ENCODE measurements at places on chromosomes 1 and 21.

DNA sequence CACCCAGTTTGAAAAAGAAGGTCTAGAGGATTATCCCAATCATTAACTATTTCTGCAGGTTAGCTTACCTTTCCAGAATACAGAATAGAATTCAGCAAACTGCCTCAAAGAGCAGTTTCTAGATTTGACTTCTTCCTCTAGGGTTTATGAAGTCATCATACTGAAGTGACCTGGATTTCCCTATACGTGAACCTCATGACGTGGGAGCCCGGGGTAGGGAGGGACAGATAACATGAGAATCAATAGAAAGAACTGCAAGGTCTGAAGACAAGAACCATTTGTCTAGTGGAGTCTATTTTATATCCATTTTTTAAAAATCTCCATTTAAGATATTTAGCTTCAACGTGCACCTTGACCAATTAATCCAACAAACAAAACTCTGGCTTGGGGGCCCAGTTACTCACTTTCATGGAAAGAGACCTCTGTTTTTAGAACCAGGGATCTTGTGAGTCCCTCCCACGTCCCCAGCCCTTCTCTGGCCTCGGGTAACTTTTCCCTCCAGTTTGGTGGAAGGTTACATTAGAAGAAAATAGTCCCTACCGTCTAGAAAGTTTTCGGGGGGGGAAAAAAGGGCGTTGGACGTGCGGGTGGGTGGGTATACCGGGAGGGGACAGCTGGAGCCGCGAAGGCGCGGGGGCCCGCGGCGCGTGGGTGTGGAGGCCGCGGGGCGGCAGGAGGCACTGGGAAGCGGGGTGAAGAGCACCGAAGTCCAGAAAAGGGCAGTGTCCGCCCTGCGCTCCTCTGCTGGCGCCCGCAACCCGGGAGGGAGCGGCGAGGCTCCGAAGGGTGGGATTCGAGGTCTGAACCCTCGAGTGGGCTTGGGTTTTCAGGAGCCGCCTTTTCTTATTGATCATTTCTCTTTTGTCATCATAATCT lies 13.8 kb upstream of the POGZ start:
- DNase-seq: no peak

DNA sequence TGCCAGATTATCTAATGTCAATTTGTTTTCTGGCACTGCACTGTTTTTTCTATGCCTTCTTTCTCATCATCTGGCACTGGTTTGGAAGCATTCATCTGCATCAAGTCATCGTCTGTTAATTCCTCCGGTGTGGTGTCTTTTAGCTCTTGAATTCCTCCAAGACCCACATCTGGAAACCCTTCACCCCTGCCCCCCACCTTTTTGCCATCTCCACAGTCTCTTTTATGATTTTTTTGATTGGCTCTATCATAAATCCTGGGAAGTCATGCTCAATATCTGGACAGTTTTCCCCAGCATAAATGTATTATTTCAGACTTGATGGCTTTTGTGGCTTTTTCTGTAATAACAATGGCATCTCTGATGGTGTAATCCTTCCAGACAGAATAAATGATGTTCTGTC lies 10.4 kb upstream of the KCNK1 start:
- no peak for DNase-seq

GRCh38 chr1:18633422-18634155 lies 2.9 kb downstream of the PAX7 start:
- no peak for DNase-seq

- DNase-seq: peak; percentile 23
These were observed 4.8 kb downstream of the ARPC5 start for GRCh38 chr1:183630748-183631147.

- no peak for DNase-seq
These were observed 174.6 kb downstream of the HLX start for GRCh38 chr1:221053889-221054288.

GRCh38 chr21:34526618-34527290 lies 14.7 kb upstream of the KCNE1 start:
- DNase-seq: peak; percentile 99

- DNase-seq: no peak
These were observed 15.3 kb upstream of the PLA2G4A start for GRCh38 chr1:186813420-186813819.

DNA sequence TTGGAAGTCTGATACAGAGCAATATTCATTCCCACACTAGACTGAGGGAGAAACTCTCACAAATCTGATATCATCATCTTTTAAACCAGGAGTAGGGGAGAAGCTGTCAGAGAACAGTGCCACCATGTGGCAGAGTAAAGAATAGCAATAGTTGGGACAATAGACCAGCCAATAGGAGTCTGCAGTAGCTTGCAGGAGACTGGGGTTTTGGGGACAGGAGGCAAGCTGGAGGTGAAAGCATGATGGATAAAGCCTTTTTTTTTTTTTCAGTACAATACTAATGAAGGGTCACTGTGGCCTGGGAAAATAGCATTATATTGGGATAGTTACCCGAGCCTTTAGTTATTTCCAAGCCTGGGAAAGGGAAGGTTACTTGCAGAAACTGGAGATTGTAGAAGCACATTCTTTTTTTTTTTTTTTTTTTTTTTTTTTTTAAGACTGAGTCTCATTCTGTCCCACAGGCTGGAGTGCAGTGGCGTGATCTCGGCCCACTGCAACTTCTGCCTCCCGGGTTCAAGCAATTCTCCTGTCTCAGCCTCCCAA lies 120.7 kb downstream of the S1PR1 start:
- DNase-seq: peak; percentile 21

- no peak for DNase-seq
These were observed 105.7 kb upstream of the USP24 start for GRCh38 chr1:55320891-55321290.

DNA sequence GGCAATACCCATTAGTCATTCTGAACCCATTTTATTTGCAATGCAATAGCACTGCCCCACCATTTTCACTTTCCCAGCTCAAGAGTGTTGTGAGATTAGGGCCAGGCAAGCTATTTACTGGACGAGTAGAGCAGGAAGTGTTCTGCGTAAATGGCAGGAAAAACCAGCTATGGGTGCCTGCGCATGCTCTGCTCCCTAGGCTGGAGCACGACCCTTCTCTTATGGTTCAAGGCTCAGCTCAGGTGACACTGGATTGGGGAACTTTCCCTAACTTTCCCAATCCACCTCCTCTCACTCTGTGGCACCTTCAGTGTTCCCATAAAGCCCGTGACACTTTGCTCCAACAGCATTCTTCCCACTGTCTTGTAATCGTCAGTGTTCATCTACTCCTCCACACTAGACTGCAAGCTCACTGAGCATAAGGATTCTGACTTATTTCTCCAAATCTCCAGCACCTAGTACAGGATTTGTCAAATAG lies 3.6 kb upstream of the MAN1A2 start:
- no peak for DNase-seq

GRCh38 chr1:56437959-56438358 lies 141.4 kb downstream of the PLPP3 start:
- no peak for DNase-seq

DNA sequence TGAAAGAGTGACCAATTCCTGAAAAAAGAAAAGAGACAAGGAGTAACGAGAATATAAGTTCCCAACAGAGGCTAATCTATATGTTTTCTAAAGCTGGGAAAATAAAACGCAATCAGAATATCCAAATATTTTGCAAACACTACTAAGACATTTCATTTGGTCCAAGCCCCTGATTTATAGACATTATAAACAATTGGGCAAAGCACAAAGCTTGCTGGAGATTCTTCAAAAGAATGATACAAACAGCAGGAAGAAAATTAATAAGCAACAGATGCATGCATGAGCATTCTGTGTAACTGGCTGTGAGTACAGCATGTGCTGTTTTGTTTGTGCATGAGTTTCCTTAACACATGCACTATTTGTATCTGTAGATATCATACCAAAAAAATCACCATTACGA lies 552.9 kb downstream of the LTN1 start:
- no peak for DNase-seq

DNA sequence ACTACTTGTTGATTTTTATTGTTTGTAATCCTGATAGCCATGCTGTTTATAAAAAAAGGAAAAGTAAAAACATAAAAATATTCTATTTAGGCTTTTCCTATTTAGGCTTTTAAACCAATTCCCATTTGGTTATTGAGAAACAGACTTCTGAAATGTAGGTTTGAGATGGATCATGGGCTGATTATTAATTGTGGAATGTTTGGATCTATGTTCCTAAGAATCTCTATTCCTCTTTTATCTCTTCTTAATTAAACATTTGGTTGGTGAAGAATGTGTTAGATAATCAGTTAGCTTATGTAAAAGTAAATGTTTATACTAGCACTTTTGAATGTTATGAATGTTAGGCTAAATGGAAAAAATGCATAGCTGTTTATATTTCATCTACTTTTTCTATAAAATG lies 97.4 kb downstream of the ATF6 start:
- no peak for DNase-seq

DNA sequence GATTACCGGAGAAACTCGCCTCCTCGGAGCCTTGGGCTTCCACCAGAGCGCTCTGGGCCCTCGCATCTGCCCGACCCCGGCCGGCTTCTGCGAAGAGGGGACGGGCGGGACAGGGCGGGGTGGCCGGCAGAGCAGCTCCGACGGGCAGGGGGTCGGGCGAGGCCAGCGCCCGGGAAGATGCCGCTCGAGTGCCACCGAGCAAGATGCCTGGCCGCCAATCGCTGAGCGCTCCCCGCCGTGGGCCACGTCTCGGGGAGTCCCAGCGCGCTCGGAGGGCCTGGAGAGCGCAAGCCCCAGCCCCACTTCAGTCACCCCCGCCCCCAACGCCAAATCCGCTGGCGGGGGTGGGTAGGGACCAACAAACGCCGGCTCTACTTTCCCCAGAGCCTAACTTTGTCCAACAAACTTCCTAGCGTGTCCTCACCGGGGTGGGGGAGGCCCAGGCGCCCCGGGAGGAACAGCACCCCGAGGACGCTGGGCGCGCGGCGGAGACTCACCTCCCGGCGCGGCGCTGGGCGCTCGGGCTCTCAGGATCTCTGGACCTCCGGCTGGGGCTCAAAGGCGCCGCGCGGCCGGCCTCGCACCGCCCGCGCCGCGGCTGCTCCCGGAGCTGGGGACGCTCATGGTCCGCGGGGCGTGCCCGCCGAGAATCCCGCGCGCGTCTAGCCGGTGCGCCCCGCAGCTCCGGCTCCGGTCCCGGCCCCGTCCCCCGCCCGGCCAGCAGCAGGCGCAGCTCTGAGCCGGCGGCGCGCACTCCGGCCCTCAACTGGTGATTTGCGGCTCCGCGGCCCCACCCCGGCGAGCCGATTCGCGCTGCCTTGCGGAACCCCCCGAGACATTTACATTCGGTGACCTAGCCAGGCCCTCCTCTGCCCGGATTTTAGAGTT lies at the start of gene BCAR3:
BCAR3 (minus strand) TSS at position 737 of the 888 bp plus-strand sequence. CDS start 6,907 bp downstream, outside the sequence.
- no peak for DNase-seq

DNA sequence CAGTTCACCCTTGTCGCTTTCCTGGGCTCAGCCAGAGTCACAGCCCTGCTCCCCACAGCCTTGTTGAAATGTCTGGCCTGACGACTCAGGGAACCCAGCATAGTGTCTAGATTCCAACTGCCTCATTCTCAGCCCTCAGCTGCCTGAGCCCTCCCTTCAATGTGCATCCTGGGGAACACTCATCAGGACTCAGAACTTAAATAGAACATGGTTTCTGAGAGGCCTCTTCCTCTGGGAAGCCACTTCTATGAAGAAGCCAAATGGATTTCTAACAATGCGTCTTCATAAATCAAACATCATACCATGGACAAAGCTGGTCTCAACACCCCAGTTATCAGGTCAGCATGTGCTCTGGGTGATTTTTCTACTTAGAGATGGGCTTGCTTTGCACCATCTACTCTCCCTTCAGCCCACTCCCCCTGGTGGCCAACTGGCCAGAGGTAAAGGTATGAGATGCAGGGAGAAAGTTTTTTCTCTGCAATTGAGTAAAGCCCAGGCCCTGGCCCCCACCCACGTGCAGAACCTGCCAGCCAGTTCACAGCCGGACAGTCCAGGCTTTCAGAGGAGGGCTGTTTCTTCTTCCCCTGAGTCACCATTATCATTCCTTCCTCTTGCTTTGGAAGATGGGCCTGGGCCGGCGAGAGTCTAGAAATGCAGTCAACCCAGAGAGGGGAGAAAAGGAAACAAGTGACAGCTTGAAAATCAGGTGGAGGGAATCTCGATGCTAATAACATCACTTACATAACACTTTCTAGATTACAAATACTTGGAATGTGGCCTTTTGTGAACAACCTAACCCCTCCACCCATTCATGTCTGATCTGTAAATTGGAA lies 32.1 kb downstream of the CD244 start:
- no peak for DNase-seq

DNA sequence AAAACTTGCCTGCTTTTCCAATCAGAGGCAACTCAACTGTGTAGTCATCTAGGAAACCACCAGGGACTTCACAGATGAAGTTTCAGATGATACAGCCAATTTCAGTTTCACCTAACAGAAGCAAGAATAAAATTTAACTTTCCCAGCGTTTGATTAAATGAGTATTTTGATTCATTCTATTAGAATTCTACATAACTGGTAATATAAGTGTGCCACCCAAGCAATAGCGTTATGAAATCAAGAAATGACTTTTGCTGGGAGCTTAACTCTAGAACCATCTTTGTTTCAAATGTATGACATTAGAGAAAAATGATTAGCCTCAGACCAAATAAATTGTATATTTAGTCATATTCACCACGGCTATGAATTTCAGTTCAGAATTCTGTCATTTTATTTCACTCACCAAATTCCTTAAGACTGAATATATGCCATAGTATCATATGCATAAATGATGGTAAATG lies 239.3 kb downstream of the NRIP1 start:
- no peak for DNase-seq

DNA sequence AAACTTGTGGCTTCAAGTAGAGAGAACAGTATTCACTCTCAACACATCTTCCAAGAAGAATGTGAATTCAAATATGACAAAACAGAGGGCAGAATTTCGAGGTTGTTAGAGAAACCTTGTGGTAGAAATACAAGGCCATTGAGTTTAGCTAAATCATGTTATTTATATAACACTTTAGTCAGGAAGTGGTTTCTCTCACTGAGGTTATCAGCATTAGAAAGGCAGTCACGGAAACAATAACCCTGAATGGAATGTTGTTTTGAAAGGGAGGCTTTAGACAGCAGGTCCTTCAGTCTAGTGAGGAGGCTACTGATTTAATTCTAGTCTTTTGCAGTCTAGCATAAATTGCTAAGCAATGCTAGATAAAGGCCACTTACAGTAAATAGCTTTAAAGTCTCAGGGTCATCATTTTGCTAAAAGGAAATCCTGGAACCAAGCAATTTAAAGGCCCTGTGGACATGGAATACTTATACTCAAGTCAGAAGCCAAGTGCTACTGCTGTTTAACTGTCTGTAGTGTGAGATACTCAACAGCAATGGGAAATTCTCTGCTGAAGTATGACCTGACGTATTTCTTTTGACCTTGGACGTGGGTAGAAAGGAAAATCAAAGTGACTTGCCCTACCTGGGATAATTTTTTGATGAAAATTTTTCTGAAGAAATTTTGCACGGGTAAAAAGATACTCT lies 89.0 kb upstream of the CHODL start:
- DNase-seq: no peak

DNA sequence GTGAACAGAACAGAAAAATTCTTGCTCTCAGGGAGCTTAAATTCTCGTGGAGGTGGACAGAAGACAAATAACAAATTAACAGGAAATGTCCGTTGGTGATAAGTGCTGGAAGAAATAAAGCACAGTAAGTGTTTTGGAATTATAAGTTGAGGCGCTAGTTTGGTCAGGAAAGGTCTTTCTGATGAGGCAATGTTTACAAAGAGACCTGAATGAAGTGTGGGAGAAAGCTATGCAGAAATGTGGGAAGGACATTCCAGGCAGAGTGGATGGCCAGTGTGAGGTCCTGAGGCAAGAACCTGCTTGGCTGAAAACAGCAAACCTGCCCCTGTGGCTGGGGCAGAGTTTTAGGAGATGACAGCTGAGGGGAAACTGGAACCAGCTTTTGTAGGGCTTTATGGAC lies 23.3 kb downstream of the NGF start:
- DNase-seq: peak; percentile 78

All from GM04503 (cell line).